ENCODE measurements at places on chromosomes 6 and 20. TPM values are rescaled to one million over a fixed set of nuclear protein-coding genes. Genes with fewer than 3 reads are reported as not detected.

DNA sequence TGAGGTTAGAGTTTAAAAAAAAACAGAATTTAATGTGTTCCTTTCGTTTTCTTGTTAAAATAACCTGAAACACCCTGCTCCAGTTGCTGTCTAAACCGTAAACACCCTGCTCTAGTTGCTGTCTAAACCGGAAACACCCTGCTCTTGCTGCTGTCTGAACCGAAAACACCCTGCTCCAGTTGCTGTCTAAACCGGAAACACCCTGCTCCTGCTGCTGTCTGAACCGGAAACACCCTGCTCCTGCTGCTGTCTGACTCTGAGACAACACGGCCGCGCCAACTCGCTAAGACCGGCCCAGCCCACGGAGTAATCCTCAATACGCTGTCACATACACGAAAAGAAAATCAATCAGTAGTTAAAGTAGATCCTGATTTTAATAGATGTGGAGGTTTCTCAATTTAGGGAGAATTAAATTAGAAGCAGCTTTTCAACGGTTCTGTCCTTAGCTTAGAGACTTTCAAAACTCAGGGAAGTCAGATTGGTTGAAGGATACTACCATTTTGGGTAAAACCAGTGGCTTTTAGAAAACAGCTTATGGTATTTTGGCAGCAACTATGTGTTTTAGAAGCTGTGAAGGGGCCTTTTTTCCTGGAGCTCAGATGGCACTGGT lies 98.3 kb downstream of the RAMACL start:
- H3K27me3 ChIP-seq: no peaks in the 10 kb centered on the region
- H3K4me1 ChIP-seq: peaks cover 13% of the 10 kb centered on the region
- H3K27ac ChIP-seq: peak overlapping the region; percentile 90

DNA sequence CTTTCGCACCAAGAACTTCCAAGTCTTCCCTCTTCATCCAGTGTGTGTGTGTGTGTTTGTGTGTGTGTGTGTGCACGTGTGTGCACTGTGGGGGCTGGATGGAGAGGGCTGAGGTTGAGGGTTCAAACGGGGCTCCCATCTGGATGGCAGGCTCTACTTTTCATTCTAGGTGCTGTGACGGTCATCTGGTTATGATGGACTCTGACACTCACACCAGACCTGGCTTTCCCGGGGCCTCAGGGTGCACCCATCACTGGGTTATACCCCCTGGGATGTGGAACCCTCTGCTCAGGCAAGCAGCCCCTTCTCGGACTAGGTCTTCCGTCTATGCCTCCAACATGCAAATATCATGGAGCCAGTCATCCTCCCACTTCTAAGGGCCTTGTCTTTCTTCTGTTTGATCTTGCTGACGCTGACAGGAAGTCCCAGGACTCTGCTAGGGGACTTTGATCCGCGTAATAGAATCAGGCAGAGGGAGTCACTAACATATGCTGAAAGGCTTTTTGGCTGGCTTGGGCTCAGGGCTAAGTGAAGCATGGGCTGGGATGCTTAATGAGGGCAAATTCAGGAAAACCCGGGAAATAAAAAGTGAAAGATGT lies 313.6 kb downstream of the CDC5L start:
- H3K4me1 ChIP-seq: peaks cover 27% of the 10 kb centered on the region
- no peaks in the 10 kb centered on the region for H3K27me3 ChIP-seq
- H3K36me3 ChIP-seq: no peaks in the 10 kb centered on the region
- H3K27ac ChIP-seq: peak overlapping the region; percentile 78
- no peak overlapping the region for H3K4me3 ChIP-seq
- DNase-seq: no peak

DNA sequence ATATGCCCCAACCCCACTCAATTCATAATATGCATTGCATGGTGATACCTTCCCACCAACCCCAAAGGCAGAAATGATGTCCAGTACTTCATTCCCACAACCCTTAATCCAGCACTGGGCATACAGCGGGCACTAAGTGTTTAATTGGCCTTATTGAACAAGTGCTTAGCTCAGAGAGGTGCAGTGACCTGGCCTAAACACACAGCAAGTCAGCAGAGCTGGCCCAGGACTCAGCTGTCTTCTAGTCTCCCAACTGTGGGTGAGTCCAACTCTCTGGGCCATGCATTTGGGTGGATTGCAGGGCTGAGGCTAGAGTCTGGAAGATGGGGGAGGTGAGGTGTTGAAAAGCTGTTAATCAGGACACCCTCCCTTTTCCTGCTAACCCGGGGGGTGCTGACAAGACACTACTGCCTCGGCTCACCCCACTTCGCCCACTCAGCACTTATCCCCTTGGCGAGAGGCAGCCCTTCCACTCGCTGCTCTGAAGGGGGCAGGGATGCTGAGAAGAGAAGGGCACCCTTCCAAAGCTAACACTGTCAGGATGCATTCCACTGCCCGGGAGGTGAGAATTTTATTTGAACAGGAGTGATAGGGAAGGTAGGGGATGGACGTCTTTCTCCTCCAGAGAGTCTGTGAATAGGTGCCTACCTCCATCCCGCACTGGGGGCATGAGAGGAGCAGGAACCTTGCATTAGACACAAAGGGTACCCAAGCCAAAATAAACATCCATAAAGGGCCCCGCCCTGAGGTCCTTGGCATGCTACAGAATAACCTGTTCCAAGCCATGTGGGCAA lies 14.2 kb downstream of the KCNK5 start:
- H3K4me3 ChIP-seq: no peak overlapping the region
- no peak for DNase-seq
- H3K27me3 ChIP-seq: no peaks in the 10 kb centered on the region
- H3K36me3 ChIP-seq: peaks cover 72% of the 10 kb centered on the region
- H3K4me1 ChIP-seq: peaks cover 58% of the 10 kb centered on the region

DNA sequence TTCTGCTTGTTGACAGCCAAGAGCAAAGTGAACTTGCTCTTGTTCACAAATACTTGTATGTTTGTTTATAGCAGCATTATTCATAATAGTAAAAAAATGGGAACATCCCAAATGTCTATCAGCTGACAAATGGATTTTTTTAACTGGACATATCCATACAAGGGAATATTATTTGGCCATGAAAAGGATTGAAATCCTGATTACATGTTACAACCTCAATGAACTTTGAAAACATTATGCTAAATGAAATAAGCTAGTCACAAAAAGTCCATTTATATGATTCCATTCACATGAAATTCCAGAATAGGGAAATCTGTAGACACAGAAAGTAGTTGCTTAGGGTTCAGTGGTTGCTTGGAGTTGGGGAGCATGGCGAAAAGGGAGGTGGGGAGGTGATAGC lies 28.4 kb upstream of the BAG2 start:
- peaks cover 75% of the 10 kb centered on the region for H3K36me3 ChIP-seq
- no peak overlapping the region for H3K27ac ChIP-seq

- DNase-seq: no peak
- no peaks in the 10 kb centered on the region for H3K36me3 ChIP-seq
- H3K4me1 ChIP-seq: peaks cover 9% of the 10 kb centered on the region
- H3K27ac ChIP-seq: no peak overlapping the region
These were observed 348.3 kb downstream of the BCKDHB start for GRCh38 chr6:80454661-80455365.

DNA sequence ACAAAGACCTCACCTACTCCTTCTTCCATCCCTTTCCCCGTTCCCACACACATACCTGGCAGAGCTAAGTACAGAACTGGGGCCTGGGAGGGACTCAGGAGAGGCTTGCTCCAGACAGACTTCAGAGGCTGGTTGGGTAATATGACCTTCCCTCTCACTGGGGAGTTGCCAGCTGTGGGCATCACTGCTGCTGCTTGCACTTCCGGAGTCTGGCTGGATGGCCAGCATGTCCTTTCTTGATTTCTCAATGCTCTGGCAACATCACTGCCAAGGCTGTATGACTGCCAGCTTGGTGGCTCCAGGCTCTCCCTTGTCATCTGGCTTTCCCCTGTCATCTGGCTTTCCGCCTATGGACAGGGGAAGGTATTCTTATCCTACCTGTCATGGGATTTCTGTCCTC lies 47.8 kb downstream of the CDH22 start:
- no peak overlapping the region for H3K27ac ChIP-seq
- H3K4me3 ChIP-seq: no peak overlapping the region
- peaks cover 4% of the 10 kb centered on the region for H3K27me3 ChIP-seq

- H3K27ac ChIP-seq: peak overlapping the region; percentile 53
- H3K27me3 ChIP-seq: no peaks in the 10 kb centered on the region
- peak overlapping the region; percentile 73 for H3K4me3 ChIP-seq
- DNase-seq: no peak
These were observed 1.1 kb upstream of the NECAB3 start for GRCh38 chr20:33675136-33675959.

DNA sequence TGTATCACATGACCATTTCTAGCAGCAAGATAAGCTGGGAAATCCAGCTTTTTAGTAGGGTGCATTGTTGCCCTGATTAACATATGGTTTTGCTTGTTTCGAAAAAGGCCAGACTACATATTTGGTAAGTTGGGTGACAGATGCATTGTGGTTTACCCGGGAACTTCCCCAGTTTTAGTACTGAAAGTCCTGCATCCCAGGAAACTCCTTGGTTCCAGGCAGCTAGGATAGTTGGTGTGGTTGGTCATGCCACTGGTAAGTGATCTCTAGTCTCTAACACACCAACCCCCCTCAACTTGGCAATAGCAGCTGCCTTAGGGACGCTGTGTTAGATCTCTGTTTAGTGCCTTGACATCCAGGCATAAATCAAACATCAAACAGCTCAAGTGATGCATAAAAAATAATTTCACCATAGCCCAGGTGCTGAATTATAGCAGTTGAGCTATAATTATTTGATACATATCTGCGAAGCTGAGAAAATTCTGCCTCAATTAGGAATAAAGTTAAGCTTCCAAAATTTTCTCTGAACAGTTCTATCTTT lies 216.5 kb downstream of the TFAP2C start:
- no peaks in the 10 kb centered on the region for H3K27me3 ChIP-seq
- DNase-seq: no peak
- no peaks in the 10 kb centered on the region for H3K36me3 ChIP-seq
- H3K27ac ChIP-seq: no peak overlapping the region

- no peaks in the 10 kb centered on the region for H3K36me3 ChIP-seq
- H3K27ac ChIP-seq: no peak overlapping the region
- DNase-seq: no peak
- H3K4me3 ChIP-seq: no peak overlapping the region
- peaks cover 2% of the 10 kb centered on the region for H3K4me1 ChIP-seq
These were observed 578.0 kb upstream of the NOX3 start for GRCh38 chr6:156033598-156033997.

DNA sequence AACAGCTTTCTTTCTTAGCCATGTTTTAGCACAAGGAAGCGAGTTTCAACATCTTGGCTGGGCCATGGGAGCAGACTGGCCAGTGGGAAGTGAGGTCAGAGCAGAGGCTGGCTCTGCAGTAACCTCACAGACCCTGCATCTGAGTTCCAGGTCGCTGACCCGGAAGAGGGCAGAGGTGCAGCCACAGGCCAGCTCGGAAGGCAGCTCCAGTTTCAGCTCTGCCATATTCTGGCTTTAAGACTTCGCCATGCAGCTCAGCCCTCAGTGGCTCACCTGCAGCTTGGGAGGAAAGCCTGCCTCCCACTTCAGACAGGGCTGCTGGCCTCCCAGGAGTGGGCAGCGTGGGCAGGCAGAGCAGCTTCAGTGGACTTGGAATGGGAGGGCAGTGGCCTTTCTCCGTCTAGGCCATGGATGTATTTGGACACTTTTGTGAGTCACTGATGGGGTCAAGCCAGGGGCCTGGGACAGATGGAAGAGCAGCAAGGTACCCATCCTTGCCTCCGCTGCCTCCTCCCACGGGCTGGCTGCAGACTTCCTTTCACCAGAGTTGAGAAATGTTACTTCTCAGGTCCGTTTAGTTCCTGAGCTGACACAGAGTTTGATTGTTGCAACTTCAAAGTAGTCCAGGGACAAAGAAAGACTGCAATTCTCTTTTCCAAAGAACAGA lies 18.5 kb downstream of the CST8 start:
- H3K4me3 ChIP-seq: no peak overlapping the region
- no peak for DNase-seq
- H3K27me3 ChIP-seq: no peaks in the 10 kb centered on the region
- H3K27ac ChIP-seq: no peak overlapping the region
- no peaks in the 10 kb centered on the region for H3K36me3 ChIP-seq

- no peaks in the 10 kb centered on the region for H3K36me3 ChIP-seq
- DNase-seq: peak; percentile 39
- H3K27me3 ChIP-seq: no peaks in the 10 kb centered on the region
- peak overlapping the region; percentile 23 for H3K4me3 ChIP-seq
These were observed 22.9 kb downstream of the ARHGAP18 start for GRCh38 chr6:129686941-129687627.

GRCh38 chr6:167238694-167239467 lies 52.2 kb upstream of the UNC93A start:
- H3K27me3 ChIP-seq: no peaks in the 10 kb centered on the region
- no peak overlapping the region for H3K4me3 ChIP-seq
- H3K27ac ChIP-seq: no peak overlapping the region
- H3K36me3 ChIP-seq: no peaks in the 10 kb centered on the region

DNA sequence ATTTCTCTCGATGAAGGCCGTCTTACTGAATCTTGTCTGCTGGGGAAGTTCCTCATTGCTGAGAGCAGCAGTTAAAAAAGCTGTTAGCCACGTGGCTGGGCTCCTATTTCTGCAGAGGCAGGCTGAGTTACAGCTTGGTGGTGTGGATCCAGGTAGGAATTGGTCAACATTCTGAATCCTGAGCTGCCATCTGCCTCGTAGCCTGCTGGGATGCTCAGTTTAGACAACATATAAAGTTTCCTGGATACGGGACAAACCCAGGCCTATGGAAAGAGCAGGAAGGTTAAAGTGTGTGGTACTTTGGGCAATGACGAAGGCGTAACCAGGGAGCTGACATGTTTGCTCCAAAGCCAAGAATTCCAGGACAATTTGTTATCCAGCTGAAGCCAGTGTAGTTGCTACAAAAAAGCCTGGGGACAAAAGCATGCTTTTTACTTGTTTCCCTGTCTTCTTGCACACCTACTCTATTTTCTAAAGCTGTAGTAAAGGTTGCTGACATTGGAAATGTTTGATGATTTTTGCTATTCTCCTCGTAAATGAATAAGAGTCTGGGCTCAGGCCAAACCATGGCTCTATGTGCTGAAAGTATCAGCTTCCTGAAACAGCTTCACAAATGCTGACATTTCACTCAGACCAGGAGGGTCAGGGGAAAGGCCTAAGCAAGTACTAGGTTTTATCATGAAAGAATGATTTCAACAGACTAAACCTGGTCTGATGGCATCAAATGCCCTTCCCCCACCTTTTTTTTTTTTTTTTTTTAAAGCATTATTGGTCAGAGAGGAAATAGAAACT lies 12.4 kb upstream of the MYLK2 start:
- no peak for DNase-seq
- H3K27me3 ChIP-seq: no peaks in the 10 kb centered on the region
- H3K4me1 ChIP-seq: peaks cover 16% of the 10 kb centered on the region
- H3K36me3 ChIP-seq: peaks cover 38% of the 10 kb centered on the region
- H3K4me3 ChIP-seq: no peak overlapping the region
- H3K27ac ChIP-seq: no peak overlapping the region

Gene PMEPA1
- total RNA-seq: 1.1 TPM

Measured in activated T-helper 2 cell treated with anti-CD3 and anti-CD28 coated beads, Interferon-gamma antibody, Interleukin-2, Interleukin-4, amounts not matched to agents 10 μg/mL and 5 μg/mL and 100 μg/mL, durations not matched to agents 14 hours and 24 hours and 36 hours (primary cell).